A549 treated with CORT108297 at 1 μM for 4 hours (cell line): ENCODE measurements at places on chromosomes 2 and 18. TPM values are rescaled to one million over a fixed set of nuclear protein-coding genes. Genes with fewer than 3 reads are reported as not detected.

The CHRNG gene
- total RNA-seq, result not detected in 5 replicates

The RAB6D gene
- total RNA-seq, result 0.03 to 0.07 TPM in 2 of 5 replicates, not detected in the others

The GYPC gene
- total RNA-seq, result not detected in 5 replicates

The SLC35F5 gene
- total RNA-seq, result 44.2 to 49.2 TPM (median 45.6 TPM) in 5 replicates

The PROC gene
- total RNA-seq, result 2.9 to 4.2 TPM (median 3.9 TPM) in 5 replicates

The GRB14 gene
- total RNA-seq, result 5.0 to 6.5 TPM (median 5.7 TPM) in 5 replicates

The DAW1 gene
- 2.0 to 3.6 TPM (median 2.9 TPM) in 5 replicates for total RNA-seq

The PASK gene
- total RNA-seq, result 6.5 to 10.6 TPM (median 8.1 TPM) in 5 replicates

The CHRND gene
- not detected in 5 replicates for total RNA-seq

The CROCC2 gene
- total RNA-seq, result not detected in 5 replicates

The EMILIN1 gene
- 0.37 to 0.50 TPM (median 0.47 TPM) in 5 replicates for total RNA-seq

The NT5C1B gene
- not detected in 5 replicates for total RNA-seq

The GPR35 gene
- total RNA-seq, result 0.59 to 1.3 TPM (median 0.94 TPM) in 5 replicates

The TUBB8B gene
- 0.07 TPM in 1 of 5 replicates, not detected in the others for total RNA-seq

The FEV gene
- total RNA-seq, result not detected in 5 replicates

The GDF7 gene
- total RNA-seq, result 0.03 to 0.08 TPM (median 0.06 TPM) in 5 replicates

The MREG gene
- 4.5 to 5.9 TPM (median 5.4 TPM) in 5 replicates for total RNA-seq

The IGFBP5 gene
- 0.10 to 0.27 TPM (median 0.19 TPM) in 5 replicates for total RNA-seq

The TRIM54 gene
- 0.45 to 0.71 TPM (median 0.61 TPM) in 5 replicates for total RNA-seq

The SPAG16 gene
- 10.1 to 12.5 TPM (median 11.8 TPM) in 5 replicates for total RNA-seq

The AQP4 gene
- total RNA-seq, result 0.05 TPM in 1 of 5 replicates, not detected in the others

The SLC19A3 gene
- total RNA-seq, result 2.4 to 3.5 TPM (median 2.6 TPM) in 5 replicates

The UGT1A5 gene
- not detected in 5 replicates for total RNA-seq

The IL37 gene
- total RNA-seq, result not detected in 5 replicates

The RIT2 gene
- not detected in 5 replicates for total RNA-seq

The ALPI gene
- not detected in 5 replicates for total RNA-seq

The CTAGE1 gene
- total RNA-seq, result 0.05 TPM in 1 of 5 replicates, not detected in the others

The HAUS1 gene
- 32.0 to 47.5 TPM (median 34.2 TPM) in 5 replicates for total RNA-seq

The IRS1 gene
- 13.6 to 20.2 TPM (median 17.2 TPM) in 5 replicates for total RNA-seq

The PID1 gene
- total RNA-seq, result 2.9 to 3.8 TPM (median 3.2 TPM) in 5 replicates

The HOXD10 gene
- 5.3 to 7.2 TPM (median 6.8 TPM) in 5 replicates for total RNA-seq

The CIB4 gene
- total RNA-seq, result 0.16 to 0.34 TPM in 2 of 5 replicates, not detected in the others

The BARD1 gene
- total RNA-seq, result 3.9 to 7.1 TPM (median 5.5 TPM) in 5 replicates

The RAX gene
- total RNA-seq, result not detected in 5 replicates

The DIS3L2 gene
- 10.9 to 13.9 TPM (median 13.8 TPM) in 5 replicates for total RNA-seq

The SH3RF3 gene
- 0.40 to 0.50 TPM (median 0.40 TPM) in 5 replicates for total RNA-seq

The STPG4 gene
- 0.05 TPM in 1 of 5 replicates, not detected in the others for total RNA-seq

The MOGAT1 gene
- total RNA-seq, result not detected in 5 replicates

The MROH2A gene
- 0.09 to 0.20 TPM (median 0.15 TPM) in 4 of 5 replicates, not detected in the other for total RNA-seq

The NEU4 gene
- total RNA-seq, result 0.07 to 0.41 TPM (median 0.24 TPM) in 5 replicates

The GALNT3 gene
- 0.04 to 0.05 TPM in 2 of 5 replicates, not detected in the others for total RNA-seq

The POTEC gene
- not detected in 5 replicates for total RNA-seq

The TRABD2A gene
- 8.2 to 11.5 TPM (median 9.9 TPM) in 5 replicates for total RNA-seq

The L3MBTL4 gene
- total RNA-seq, result not detected in 5 replicates

The XIRP2 gene
- total RNA-seq, result not detected in 5 replicates

The TANK gene
- 31.6 to 47.6 TPM (median 35.1 TPM) in 5 replicates for total RNA-seq

The FAM124B gene
- not detected in 5 replicates for total RNA-seq

The UGT1A10 gene
- 0.06 TPM in 1 of 5 replicates, not detected in the others for total RNA-seq

The UGT1A3 gene
- 0.07 to 0.17 TPM (median 0.13 TPM) in 3 of 5 replicates, not detected in the others for total RNA-seq

The KCNJ3 gene
- total RNA-seq, result not detected in 5 replicates
